ENCODE measurements at places on chromosomes 13 and 19.

DNA sequence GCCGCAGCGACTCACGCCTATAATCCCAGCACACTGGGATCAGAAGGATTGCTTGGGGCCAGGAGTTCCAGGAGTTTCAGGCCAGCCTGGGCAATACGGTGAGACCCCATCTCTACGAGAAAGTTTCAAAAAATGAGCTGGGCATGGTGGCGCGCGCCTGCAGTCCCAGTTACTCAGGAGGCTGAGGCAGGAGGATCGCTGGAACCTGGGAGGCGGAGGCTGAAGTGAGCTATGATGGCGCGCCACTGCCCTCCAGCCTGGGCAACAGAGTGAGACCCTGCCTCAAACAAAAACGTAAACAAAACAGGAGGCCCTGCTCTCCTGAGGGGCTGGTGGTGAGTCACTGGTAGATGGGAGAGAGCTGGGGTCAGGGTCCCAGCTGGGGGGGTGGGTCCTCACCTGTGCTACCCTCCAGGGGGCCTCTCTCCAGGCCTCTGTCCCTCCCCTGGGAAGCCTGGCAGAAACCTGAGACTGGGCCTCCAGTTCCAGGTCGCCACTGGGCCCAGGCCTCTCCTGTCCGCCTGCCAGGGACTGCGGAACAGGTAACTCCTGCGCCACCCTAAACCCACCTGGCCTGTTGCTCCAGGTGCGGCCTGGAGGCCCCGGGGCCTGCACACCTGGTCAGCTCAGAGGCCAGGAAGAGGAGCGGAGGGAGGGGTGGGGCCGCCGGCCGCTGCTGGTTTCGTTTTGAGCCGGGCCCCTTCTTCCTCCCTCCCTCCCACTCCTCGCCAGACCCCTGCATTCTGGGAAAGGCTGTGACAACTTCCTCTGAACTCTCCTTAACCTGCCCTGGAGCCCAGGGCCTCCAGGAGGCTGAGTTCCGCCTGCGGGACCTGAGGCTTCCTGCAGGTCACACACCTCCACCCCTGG, 17.2 kb upstream of the ZBTB7A start:
- H3K27me3 ChIP-seq = no peaks in the 10 kb centered on the region
- peaks cover 18% of the 10 kb centered on the region for H3K4me1 ChIP-seq
- peak overlapping the region; percentile 21 for H3K4me3 ChIP-seq
- peak overlapping the region; percentile 78 for H3K27ac ChIP-seq

DNA sequence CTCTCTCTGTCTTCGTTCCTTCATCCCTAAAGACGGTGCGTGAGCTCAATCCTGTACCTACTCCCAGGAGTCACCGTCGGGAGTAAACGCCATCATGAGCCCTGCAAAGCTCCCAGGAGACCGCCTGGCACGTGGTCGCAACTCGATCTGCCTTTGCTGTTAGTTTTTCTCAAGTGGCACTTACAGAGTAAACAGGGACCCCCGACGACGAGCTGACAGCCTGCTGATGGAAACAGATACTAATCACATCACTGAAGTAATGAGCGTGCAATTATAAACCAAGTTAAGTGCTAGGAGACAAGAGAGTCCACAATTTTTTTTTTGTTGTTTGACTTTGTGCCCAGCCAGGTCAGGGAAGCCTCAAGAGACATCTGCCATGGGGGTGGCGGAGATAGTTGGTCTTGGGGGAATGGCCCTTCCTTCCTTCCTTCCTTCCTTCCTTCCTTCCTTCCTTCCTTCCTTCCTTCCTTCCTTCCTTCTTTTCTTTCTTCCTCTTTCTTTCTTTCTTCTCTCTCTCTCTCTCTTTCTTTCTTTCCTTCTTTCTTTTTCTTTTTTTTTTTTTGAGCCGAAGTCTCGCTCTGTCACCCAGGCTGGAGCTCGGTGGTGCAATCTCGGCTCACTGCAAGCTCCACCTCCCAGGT, 23.6 kb downstream of the CACNG6 start:
- H3K27ac ChIP-seq = no peak overlapping the region
- H3K4me3 ChIP-seq = no peak overlapping the region
- peaks cover 7% of the 10 kb centered on the region for H3K27me3 ChIP-seq
- no peak for DNase-seq
- H3K36me3 ChIP-seq = no peaks in the 10 kb centered on the region

- H3K27me3 ChIP-seq = no peaks in the 10 kb centered on the region
- no peak overlapping the region for H3K4me3 ChIP-seq
- DNase-seq = no peak
- H3K36me3 ChIP-seq = no peaks in the 10 kb centered on the region
- no peaks in the 10 kb centered on the region for H3K4me1 ChIP-seq
Observed at GRCh38 chr13:35836446-35836845, 294.7 kb downstream of the DCLK1 start.

- no peaks in the 10 kb centered on the region for H3K4me1 ChIP-seq
- H3K27ac ChIP-seq = no peak overlapping the region
- no peak for DNase-seq
- no peak overlapping the region for H3K4me3 ChIP-seq
- no peaks in the 10 kb centered on the region for H3K27me3 ChIP-seq
Observed at GRCh38 chr13:93915269-93915809, 564.1 kb downstream of the DCT start.

DNA sequence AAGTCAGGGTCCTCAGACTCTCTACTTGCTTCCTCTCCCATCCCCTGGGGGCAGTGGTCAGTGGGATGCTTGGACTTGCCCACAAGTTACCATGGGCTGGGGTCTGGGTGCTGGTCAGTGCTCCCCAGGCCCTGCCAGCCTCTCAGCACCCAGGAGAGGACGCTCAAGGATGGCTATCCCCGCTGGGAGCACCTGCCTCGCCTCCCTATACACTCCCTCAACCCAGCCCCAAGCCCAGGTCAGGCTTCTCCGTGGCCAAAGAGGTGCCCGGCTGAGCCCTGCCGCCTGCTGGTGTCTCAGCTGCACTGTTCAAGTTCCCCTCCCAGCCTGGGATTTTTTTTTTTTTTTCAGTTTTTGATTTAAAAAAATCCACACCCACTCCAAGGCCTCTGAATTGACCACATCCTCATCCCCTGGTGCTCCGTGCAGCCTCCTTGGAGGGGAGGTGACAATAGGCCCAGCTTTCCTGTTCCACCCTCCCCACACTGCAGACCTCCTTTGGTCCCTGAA, 10.8 kb downstream of the F2RL3 start:
- no peak overlapping the region for H3K4me3 ChIP-seq
- peaks cover 21% of the 10 kb centered on the region for H3K27me3 ChIP-seq
- no peak overlapping the region for H3K27ac ChIP-seq
- no peaks in the 10 kb centered on the region for H3K36me3 ChIP-seq

DNA sequence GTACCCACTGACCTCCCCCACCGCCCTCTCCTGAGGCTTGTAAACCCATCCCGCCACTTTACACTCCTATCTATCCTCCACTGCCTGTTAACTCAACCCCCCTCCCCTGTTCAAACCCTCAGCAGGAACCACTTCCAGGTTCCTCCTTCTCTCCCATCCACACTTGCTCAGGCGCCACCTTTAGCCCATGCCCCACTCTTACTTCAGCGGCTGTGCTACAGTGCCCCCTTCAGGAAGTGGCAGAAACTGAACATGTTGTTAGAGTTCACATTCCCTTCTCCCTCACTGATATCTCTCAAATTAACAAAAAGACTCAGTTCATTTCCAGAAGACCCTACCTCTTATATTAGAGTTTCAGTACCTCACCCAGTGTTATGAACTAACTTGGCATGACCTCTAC, 49.4 kb downstream of the ZNF91 start:
- no peaks in the 10 kb centered on the region for H3K27me3 ChIP-seq
- no peak for DNase-seq
- H3K4me1 ChIP-seq = no peaks in the 10 kb centered on the region
- H3K27ac ChIP-seq = no peak overlapping the region

- H3K4me3 ChIP-seq = no peak overlapping the region
- DNase-seq = no peak
- H3K4me1 ChIP-seq = no peaks in the 10 kb centered on the region
- H3K36me3 ChIP-seq = no peaks in the 10 kb centered on the region
- H3K27ac ChIP-seq = no peak overlapping the region
Observed at GRCh38 chr13:43766725-43767124, 20.0 kb downstream of the ENOX1 start.

DNA sequence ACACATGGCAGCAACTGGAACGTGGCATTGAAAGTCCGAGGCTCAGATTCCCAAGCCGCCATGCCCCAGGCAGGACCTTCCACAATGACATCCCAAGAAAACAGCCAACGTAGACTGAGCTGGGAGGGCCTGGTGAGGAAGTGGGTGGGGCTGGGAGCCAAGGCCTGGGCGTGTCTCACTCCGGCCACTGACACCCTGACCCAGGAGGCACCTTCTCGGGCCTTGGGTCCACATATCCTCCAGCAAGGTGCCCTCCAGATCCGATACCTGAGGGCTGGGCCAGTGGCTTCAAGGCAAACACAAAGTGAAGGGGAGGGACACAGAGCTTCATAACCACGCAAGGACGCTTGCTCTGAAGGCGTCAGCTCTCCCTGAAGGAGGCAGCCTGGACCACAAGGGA, 43.0 kb downstream of the RAB20 start:
- H3K27me3 ChIP-seq = no peaks in the 10 kb centered on the region
- H3K4me1 ChIP-seq = no peaks in the 10 kb centered on the region
- no peak for DNase-seq
- H3K27ac ChIP-seq = no peak overlapping the region
- no peaks in the 10 kb centered on the region for H3K36me3 ChIP-seq

GRCh38 chr19:35360880-35361420, 2.7 kb downstream of the FFAR3 start:
- H3K4me1 ChIP-seq = peaks cover 9% of the 10 kb centered on the region
- H3K27me3 ChIP-seq = peaks cover 3% of the 10 kb centered on the region
- no peak overlapping the region for H3K27ac ChIP-seq
- DNase-seq = no peak

- peaks cover 47% of the 10 kb centered on the region for H3K4me1 ChIP-seq
- no peak overlapping the region for H3K4me3 ChIP-seq
- H3K27ac ChIP-seq = no peak overlapping the region
- no peak for DNase-seq
- H3K27me3 ChIP-seq = no peaks in the 10 kb centered on the region
- H3K36me3 ChIP-seq = peaks cover 6% of the 10 kb centered on the region
Observed at GRCh38 chr13:39783051-39783450, 127.6 kb downstream of the COG6 start.

- H3K4me1 ChIP-seq = peaks cover 4% of the 10 kb centered on the region
- peaks cover 6% of the 10 kb centered on the region for H3K27me3 ChIP-seq
- no peaks in the 10 kb centered on the region for H3K36me3 ChIP-seq
- H3K4me3 ChIP-seq = peak overlapping the region; percentile 45
- DNase-seq = peak; percentile 58
- H3K27ac ChIP-seq = peak overlapping the region; percentile 55
Observed at GRCh38 chr19:3284759-3285646, 60.5 kb downstream of the CELF5 start.

DNA sequence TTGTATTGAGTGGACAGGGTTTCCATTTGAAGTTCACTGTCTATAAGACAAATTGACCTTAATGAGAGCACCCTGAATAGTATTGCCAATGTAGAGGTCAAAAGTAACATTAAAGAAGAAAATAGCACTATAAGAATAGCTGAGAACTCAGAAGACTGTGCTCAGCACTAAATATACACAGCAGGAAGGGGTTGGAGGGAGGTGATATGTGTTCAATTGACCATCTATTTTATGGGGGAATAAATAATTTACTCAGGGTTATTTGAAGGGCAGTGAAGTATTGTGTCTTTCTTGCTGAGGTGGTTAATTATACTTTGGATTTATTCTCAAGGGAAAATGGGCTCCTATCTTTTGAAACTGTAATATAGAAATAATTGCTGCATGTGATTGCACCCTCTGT, 1380.5 kb upstream of the SPRY2 start:
- DNase-seq = no peak
- no peak overlapping the region for H3K27ac ChIP-seq

DNA sequence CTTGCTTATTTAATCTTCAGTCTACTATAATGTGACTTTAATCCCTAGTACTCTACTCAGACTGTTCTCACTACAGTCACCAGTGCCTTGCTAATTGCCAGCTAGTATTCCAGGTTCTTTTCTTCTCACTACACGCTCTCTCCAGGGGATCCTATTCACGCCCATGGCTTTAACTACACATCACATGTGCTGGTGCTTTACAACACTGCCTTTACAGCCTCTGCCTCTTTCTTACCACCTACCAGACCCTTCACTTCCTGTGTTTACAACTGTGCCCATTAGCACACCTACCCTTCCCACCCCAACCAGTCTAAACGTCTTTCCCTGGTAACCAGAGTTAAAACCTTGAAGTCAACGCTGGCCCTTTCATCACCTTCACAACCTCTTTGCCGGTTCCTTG, 249.5 kb downstream of the DNAJC15 start:
- H3K27me3 ChIP-seq = peaks cover 16% of the 10 kb centered on the region
- no peak overlapping the region for H3K4me3 ChIP-seq
- H3K36me3 ChIP-seq = no peaks in the 10 kb centered on the region
- H3K27ac ChIP-seq = no peak overlapping the region
- DNase-seq = no peak

- no peak for DNase-seq
- peak overlapping the region; percentile 43 for H3K27ac ChIP-seq
- peaks cover 14% of the 10 kb centered on the region for H3K36me3 ChIP-seq
- H3K27me3 ChIP-seq = no peaks in the 10 kb centered on the region
- H3K4me3 ChIP-seq = peak overlapping the region; percentile 30
- H3K4me1 ChIP-seq = peaks cover 40% of the 10 kb centered on the region
Observed at GRCh38 chr19:16141043-16141442, 2.4 kb upstream of the HSH2D start.

GRCh38 chr19:2261438-2262172, 5.4 kb upstream of the JSRP1 start:
- H3K36me3 ChIP-seq = no peaks in the 10 kb centered on the region
- H3K27me3 ChIP-seq = no peaks in the 10 kb centered on the region
- DNase-seq = peak; percentile 46
- peaks cover 21% of the 10 kb centered on the region for H3K4me1 ChIP-seq
- no peak overlapping the region for H3K27ac ChIP-seq
- H3K4me3 ChIP-seq = no peak overlapping the region

- peak; percentile 77 for DNase-seq
- no peak overlapping the region for H3K27ac ChIP-seq
- peaks cover 57% of the 10 kb centered on the region for H3K4me1 ChIP-seq
- H3K4me3 ChIP-seq = no peak overlapping the region
- H3K36me3 ChIP-seq = peaks cover 19% of the 10 kb centered on the region
Observed at GRCh38 chr13:48492470-48493065, 40.3 kb downstream of the RCBTB2 start.

DNA sequence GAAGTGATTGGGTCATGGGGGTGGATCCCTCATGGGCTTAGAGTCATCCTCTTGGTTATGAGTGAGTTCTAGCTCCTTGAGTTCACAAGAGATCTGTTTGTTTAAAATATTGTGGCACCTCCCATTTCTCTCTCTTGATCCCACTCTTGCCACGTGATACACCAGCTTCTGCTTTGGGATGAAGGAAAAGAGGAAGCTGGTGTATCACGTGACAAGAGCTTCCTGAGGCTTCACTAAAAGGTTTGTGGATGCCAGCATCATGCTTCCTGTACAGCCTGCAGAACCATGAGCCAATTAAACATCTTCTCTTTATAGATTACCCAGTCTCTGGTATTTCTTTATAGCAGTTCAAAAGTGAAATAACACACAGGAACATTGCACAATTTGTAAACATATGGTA, 352.5 kb upstream of the ATXN8OS start:
- no peaks in the 10 kb centered on the region for H3K4me1 ChIP-seq
- DNase-seq = no peak
- H3K36me3 ChIP-seq = no peaks in the 10 kb centered on the region
- no peak overlapping the region for H3K4me3 ChIP-seq
- H3K27me3 ChIP-seq = no peaks in the 10 kb centered on the region
- H3K27ac ChIP-seq = no peak overlapping the region
